ENCODE measurements at places on chromosomes 16 and 17.

DNA sequence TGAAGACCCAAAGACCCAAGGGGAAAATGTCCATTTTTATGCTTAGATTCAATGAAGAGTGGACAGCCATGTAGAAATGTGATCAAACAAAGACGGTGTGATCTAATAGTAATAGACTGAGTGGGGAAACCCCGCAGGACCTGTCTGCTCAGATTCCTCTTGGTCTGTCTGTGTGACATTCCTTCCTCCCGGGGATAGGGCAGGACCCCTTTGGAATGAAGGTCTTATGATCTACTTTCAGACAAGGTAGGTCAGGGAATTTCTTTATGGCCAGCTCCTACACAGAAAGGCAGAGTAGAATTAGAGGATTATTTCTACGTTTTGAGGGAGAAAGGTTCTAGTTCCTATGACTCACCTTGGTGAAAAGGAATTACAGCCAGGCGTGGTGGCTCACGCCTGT is 267.6 kb downstream of the STX8 start:
- no peak for DNase-seq

- DNase-seq = peak; percentile 93
These were observed at the start of gene NUP85 for GRCh38 chr17:75205037-75205792. TSS of gene NUP85 (plus strand) at chr17:75205679. CDS start at chr17:75205762, 83 bp downstream.

GRCh38 chr16:67516296-67517154 is 12.1 kb upstream of the RIPOR1 start:
- no peak for DNase-seq

DNA sequence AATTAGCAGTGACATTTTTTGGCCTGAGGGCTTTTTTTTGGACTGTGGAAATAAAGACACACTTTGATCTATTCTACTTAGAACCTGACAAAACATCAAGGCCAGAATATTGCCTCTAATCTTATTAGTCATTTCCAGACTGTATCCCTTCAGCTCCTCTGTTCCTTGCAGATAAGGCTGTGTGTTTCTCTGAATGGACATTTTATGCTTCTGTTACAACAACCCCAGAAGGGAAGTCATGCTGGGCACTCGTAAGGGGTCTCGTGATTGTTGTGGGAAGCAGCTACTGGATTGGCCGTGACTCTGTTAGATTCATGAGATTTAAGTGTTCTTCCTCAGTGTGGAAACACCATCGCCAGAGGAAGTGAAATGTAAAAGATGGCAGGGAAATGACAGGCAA is 31.6 kb upstream of the HS3ST2 start:
- no peak for DNase-seq

DNA sequence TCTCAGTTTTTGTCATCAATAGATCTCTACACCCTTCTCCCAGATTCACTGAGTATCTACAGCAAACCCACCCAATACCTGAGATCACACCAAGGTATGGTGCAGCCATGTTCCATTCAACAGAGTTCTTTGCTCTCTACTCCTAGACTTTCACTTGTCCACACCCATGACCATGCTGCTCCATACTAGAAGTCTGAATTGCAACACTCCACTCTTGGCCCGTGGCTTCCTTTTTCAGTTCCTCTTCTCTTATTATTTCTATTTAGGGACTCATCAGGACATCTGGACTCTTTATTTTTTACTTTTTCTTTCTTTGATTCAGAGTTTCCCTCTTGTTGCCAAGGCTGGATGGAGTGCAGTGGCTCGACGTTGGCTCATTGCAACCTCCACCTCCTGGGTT is 37.1 kb downstream of the YWHAE start:
- DNase-seq = no peak

- no peak for DNase-seq
These were observed 3.5 kb upstream of the CDH13 start for GRCh38 chr16:82623241-82623640.

- DNase-seq = no peak
These were observed 39.7 kb downstream of the SCPEP1 start for GRCh38 chr17:57017625-57018024.

DNA sequence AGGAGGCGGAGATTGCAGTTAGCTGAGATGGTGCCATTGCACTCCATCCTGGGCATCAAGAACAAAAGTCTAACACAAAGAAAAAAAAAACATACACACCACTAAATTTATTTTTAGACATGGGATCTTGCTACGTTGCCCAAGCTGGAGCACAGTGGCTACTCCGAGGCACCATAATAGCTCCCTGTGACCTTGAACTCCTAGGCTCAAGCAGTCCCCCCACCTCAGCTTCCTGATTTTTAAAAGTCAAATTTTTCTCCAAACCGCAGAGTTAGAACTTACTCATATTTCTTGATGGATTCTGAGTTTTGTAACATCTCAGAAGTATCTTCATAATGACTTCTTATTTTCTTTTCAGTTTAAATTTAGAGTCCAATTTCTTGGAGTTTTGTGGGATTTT is 3.4 kb downstream of the CMTM4 start:
- no peak for DNase-seq

DNA sequence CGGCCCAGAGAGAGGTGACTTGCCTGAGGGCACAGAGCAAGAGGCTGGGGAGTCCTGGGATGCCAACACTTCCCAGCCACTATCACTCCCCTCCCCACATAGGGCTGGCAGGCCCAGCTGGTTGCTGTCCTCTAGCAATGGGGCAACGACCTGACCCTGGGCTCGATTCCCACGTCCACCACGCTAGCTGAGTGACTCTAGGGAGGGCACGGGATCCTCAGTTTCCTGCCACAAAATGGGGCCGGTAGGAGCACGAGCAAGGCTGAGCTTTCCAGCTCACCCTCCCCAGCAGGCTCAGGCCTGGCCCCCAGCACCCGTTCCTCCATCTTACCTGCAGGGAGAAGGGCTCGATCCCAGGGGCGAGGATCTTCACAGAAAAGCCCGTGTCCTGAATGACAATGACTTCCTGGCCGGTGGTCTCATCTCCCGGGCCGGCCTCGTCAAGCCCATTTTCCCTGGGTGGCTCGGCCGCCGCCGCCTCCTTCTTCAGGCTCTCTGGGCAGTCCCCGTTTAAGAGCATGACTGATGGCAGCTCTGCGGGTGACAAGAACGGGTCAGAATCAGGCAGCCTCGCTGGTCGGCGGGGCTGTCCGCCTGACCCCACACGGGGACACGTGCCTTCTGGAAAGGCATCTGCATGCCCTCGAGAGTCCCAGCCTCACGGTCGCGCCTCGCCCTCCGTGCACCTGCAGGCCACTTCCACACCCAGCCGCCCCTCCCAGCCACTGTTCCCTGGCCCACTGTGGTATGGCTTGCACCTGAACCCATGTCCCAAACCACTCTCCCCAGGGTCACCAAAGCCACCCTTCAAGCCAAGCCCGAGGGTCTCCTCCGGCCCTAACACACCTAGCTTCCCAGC is 7.3 kb downstream of the CLUH start:
- DNase-seq = no peak

- no peak for DNase-seq
These were observed 54.7 kb upstream of the IL34 start for GRCh38 chr16:70591615-70592014.

GRCh38 chr17:79033741-79034501 is 10.0 kb downstream of the C1QTNF1 start:
- no peak for DNase-seq

- no peak for DNase-seq
These were observed 20.0 kb downstream of the GLG1 start for GRCh38 chr16:74586948-74587347.

- DNase-seq = no peak
These were observed 25.3 kb downstream of the CDH13 start for GRCh38 chr16:82651921-82652601.

DNA sequence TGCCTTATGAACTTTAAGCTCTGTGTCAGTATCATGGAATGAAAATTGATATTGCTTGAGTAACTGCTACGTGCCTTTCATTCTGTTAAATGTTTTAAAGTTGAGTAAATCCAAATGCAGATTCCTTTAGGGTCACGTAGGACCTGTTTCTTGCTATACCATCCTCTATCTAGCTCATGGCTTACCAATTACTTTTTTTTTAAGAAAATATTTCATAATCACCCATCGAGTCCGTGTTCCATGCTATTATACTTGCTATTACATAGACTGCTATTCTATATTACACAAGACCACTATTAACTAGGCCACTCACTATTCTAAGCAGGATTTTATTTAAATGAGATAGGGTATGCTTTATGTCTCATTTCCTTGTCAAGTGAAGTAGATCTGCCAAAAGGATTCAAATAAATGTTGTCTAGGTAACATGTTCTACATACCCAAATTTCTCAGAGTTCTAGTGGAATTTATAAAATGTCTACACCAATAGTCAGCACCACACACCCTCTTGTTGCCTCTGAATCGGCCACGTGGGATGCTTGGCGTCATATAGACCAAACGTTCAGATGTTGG is 11.9 kb downstream of the ANKFN1 start:
- no peak for DNase-seq
